Progenitor cell of endocrine pancreas (in vitro differentiated cells): ENCODE measurements at places on chromosomes 3 and 15. TPM values are rescaled to one million over a fixed set of nuclear protein-coding genes. Genes with fewer than 3 reads are reported as not detected.

CFAP100 gene
- total RNA-seq, result 0.79 and 1.00 TPM in 2 replicates

CACNA2D3 gene
- total RNA-seq, result 0.29 TPM in 1 of 2 replicates, not detected in the other

GALK2 gene
- 21.1 and 22.0 TPM in 2 replicates for total RNA-seq

OXTR gene
- 3.0 and 3.1 TPM in 2 replicates for total RNA-seq

TMEM158 gene
- total RNA-seq, result 3.8 and 4.9 TPM in 2 replicates

CPN2 gene
- total RNA-seq, result not detected in 2 replicates

- no peak for DNase-seq
Observed at GRCh38 chr3:9911863-9912262, 5.0 kb upstream of the IL17RC start.

DNA sequence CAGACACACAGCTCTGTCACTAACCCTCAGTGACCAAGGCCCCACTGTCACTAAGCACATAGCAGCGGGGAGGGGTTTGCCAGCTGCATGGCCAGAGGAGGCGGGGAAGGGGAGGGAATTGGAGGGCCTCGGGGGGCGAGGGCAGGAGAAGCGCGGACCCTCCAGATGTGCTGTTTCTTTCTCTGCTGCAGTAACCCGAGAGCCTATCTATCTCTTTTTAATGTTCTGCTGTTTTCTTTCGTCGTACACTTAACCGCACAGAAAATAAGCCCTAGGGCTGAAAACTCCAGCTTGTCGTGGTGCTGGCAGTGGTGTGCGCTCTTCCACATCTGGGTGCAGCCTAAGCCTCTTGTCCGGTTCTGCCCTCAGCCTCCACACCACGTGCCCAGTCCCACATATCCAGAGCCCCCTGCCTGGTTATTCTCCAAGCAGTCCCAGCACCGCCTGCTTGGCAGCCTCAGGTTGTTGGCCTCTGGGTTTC lies 51.1 kb downstream of the BDH1 start:
- no peak for DNase-seq

DNA sequence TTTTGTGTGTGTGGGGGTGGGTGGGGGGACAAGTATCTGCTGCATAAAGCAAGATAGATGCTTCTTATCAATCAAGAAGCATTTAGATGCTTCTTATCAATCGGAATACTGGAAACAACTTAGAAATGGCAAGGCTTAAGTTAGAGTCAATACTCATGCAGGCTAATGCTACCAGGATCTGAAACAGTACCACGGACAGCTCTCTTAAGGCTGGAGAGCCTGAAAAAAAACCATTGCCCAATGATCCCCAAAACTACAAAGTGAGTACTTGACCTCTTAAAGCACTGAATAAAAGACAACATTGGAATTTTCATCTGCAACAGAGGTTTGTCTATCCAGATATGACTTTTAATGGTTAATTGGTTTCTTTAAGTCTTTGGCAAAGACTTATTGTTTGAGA lies 262.3 kb downstream of the GAP43 start:
- no peak for DNase-seq

- no peak for DNase-seq
Observed at GRCh38 chr3:122615303-122615702, 37.9 kb downstream of the PARP15 start.

TMIE gene
- total RNA-seq, result 0.50 and 0.53 TPM in 2 replicates

GRCh38 chr15:52336529-52336928 lies 40.9 kb upstream of the MYO5C start:
- no peak for DNase-seq

- DNase-seq, result no peak
Observed at GRCh38 chr3:14459384-14459783, 57.0 kb downstream of the SLC6A6 start.

CEP70 gene
- total RNA-seq, result 55.7 and 61.9 TPM in 2 replicates

TMEM45A gene
- 9.9 and 13.6 TPM in 2 replicates for total RNA-seq

RASSF1 gene
- total RNA-seq, result 11.7 and 13.9 TPM in 2 replicates

- no peak for DNase-seq
Observed at GRCh38 chr3:114553949-114554593, 260.2 kb downstream of the TIGIT start.

FOXB1 gene
- not detected in 2 replicates for total RNA-seq

TLR9 gene
- not detected in 2 replicates for total RNA-seq

GRCh38 chr3:126149256-126149902 lies 31.0 kb downstream of the ALDH1L1 start:
- DNase-seq, result no peak

DNA sequence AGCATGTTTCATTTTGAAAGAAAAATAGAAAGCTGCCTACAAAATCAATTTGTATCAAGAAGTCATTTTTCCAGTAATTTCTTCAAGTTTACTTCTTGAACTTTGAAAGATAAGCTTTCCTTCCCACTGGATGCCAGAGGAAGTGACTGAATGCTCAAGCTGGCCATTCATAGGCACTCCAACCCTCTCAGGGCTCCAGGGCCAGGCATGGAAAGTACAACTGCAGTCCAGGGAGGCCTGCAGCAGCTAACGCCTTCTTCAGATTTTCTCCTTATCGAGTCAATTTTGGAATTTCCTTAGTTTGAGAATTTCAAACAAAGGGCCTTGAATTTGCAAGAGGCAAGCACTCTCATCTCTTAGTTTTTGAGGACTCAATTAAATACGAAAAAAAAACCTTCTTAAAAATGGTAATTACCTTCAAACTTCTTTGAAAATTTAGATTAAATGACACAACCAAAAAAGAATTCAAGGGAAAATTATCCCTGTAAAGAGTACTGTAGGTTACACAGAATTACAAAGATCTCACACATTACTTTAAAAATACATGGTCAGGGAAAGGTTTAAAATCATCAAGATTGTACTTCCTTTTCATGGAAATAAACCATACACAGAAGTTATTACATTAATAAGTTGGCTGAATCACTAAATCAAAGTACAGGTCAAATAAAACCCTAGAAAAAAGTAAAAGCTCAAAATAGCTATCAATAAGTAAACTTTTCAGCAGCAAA lies 2.5 kb downstream of the UBP1 start:
- no peak for DNase-seq

XIRP1 gene
- total RNA-seq, result 0.16 TPM in 1 of 2 replicates, not detected in the other

DNA sequence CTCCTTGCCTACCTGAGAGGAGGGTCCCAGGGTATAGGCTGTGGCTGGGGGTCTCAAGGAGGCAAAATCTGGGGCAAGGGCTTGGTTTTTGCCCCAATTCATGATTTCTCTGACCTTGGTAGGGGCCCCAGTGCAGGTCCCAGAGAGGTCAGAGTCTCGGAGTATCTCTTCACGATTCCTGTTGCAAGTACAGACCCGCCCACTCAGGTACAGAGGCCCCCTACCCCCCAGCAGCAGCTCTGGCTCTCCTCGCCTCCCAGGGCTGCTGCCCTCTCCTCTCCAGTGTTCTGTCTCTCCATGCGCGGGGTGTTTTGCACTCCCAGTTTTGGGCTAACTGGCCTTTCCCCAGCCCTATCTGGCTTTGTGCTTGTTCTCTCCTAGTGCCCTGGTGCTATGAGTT lies 5.4 kb upstream of the JMJD7 start:
- DNase-seq, result no peak

GRCh38 chr3:128933213-128933921 lies 53.9 kb downstream of the ACAD9 start:
- no peak for DNase-seq

DNA sequence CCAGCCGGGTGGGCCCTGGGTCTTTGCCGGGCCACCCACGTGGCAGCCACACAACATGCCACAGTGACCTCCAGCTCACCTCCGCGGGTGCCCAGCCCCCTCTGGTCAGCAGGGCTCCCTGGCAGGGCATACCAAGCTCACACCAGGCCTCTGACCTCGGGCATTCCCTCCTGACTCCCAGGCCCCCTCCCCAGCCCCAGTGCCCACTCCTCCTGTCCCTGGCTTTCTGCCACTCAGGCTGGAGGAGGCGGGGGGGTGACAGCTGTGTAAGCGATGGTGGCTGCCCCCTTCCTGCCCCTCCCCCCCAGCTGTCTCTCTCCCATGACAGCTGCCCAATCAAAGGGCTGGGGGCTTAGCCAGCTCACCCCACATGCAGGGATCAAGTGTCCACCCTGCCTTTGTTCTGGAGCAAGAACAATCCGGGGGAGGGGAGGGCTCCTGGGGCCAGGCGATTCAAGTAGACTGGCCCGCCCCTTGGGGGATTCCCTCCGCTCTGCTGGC lies 3.3 kb downstream of the PCBP4 start:
- DNase-seq, result no peak

DNA sequence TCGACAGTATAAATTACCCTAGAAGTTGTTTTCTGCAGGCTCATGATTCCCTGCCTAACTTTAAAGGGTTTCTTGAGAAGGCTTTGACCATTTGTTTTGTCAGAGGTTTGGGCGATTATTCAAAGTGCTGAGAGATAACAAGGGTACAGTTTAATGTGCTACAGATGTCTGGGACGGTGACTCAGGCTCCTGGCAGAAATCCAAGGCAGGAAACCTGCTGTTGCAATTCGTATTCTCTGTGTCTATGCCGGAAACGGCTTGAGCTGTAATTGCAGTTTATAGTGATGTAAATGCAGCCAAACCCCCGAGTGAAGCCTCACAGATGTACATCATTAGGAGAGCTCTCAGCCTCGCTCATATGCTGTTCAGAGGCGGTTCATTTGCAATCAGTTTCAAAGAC lies 65.6 kb downstream of the SYNPR start:
- no peak for DNase-seq

AMOTL2 gene
- total RNA-seq, result 93.2 and 94.4 TPM in 2 replicates

- DNase-seq, result no peak
Observed at GRCh38 chr3:195286115-195286872, 15.3 kb upstream of the XXYLT1 start.

- no peak for DNase-seq
Observed at GRCh38 chr3:139096670-139097069, 52.0 kb upstream of the PRR23C start.

ZDHHC3 gene
- total RNA-seq, result 61.2 and 64.9 TPM in 2 replicates
